ENCODE measurements at places on chromosomes 6 and 20.

DNA sequence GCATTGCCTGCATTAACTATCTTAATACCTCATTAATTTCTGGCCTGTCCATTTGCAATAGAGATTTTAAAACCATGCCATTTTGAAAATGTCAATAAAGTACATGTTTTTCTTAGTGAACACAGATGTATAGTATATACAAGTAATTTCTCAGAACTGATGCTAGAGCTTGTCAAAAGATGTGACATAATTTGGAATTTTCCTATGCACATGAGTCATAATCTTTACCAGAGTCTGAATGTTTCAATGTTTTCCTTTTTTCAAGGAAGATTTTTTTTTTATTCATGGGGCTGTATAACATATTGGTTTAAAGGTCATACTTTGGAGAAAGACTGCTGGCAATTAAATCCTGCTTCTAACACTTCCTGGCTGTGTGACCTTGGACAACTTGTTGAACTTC is 1347.5 kb upstream of the ADGRB3 start:
- no peak for DNase-seq

GRCh38 chr6:166492092-166492741 is 94.3 kb downstream of the RAMACL start:
- no peak for DNase-seq

DNA sequence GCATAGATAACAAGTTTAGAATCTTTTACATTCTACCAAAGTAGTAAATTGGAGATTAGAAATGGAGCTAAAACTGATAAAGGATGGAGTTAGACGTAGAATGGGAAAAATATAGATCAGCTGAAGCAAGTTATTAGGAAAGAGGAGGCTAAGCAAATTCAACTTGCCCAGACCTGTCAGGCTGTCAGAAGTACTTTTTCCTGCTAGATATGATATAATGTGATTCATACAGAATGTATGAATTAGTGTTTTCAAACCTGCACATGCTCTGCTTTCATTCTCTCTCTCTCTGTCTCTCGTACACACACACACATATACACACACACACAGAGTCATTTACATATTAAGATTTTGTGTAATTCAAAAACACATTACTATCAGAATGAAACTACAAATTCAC is 133.2 kb upstream of the HDGFL1 start:
- no peak for DNase-seq

DNA sequence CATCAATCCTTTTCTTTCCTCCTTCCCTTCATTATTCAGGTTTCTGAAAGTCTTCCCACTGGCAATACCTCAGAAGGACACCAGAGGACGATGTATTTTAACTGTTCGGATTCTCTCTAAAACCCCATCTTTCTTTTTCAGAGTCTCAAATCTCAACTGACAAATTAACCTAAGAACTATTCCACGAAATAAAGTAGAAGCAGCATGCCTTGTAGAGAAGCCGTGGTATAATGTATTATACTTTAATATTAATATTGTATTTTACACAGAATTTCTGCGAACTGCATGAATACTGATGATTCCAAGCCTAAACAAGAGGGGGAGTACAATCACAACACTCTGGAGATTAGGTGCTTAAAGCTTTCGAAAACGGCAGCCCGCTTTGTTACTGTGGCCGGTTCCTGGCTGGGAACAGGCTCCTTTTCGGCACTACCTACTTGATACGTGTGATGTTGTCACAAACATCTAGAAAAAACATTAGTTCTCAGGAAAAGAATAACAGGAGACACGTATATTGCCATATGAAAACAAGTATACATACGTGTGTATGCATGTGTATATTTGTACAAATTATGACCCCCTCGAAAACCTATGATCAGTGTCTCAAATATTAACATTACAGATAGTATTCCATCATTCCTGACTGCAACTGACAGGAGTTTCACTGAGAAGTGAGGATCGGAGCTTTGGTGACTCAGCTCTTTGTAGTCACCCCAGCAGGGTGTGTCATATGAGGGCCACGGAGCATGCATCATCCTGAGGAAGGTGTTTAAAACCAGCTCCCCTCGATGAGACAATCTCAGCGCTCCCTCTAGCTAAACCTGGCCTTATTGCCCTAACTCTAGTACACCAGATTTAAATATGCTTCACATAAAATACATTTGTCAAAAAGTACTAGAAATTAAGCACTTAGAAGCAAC is 319.7 kb upstream of the TCF21 start:
- DNase-seq, result no peak

GRCh38 chr20:37471741-37472235 is 49.3 kb upstream of the NNAT start:
- no peak for DNase-seq

DNA sequence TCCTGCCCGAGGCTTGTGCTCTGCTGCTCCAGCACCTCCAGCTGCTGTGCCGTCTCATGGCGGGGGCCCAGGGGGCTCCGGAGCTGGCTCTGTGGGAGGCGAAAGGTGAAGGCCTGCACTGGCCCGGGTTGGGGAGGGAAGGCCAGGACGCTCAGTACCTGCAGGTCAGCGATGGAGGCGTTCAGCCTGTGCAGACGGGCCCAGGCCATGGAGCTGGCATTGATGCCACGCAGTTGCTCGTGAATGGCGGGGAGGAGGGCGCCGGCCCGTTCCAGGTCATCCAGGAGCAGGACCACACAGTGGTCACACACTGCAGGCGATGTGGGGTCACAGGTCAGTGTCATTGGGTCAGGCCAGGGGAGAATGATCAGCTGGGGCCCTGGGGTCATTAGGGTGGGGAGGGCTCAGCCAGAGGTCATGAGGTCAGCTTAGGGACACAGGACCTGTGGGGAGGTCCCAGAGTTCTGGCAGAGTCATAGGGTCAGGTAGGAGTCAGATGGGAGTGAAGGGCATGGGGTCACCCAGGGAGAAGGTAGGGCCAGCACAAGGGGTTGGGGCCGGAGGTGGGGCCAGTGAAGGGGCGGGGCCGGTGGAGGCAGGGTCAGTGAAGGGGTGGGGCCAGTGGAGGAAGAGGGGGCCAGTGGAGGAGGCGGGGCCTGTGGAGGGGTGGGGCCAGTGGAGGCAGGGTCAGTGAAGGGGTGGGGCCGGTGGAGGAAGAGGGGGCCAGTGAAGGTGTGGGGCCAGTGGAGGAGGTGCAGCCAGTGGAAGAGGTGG is 18.0 kb downstream of the ADRM1 start:
- no peak for DNase-seq

DNA sequence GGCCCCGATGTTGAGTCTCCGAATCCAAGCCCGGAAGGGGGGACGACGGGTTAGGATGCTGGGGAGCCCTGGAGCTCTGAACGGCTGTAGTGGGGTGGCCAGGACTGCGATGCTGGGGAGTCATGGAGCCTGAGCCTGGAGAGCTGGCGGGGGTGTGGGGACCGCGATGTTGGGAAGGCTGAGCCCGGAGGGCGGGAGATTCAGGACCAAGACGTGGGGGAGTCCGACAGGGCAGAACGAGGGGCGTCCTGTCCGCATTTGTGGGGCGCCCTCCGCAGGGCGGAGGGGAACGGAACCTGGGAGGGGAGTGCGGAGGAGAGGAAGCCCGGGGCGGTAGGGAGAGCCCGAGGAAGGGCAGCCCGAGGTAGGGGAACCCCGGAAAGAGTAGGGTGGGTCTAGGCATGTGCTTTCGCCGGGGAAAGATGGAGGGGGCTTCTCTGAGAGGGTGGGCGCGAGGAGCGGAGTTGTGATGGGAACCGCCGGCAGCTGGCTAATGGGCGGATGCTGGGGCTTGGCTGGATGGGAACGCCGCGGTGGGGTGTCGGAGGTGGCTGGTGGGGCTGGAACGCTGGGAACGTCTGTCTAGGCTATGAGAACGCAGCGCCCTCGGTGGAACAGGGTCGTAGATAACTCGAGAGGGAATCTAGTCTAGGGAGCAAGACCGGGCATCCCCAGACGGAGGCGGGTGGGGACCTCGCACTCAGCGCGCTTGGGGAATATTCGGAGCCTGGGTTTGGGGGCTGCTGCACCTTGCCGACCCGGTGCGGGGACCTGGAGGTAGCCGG is 684 bp downstream of the PAQR8 start:
- DNase-seq, result no peak
